K562 (cell line): ENCODE measurements at places on chromosomes 3 and 15.

DNA sequence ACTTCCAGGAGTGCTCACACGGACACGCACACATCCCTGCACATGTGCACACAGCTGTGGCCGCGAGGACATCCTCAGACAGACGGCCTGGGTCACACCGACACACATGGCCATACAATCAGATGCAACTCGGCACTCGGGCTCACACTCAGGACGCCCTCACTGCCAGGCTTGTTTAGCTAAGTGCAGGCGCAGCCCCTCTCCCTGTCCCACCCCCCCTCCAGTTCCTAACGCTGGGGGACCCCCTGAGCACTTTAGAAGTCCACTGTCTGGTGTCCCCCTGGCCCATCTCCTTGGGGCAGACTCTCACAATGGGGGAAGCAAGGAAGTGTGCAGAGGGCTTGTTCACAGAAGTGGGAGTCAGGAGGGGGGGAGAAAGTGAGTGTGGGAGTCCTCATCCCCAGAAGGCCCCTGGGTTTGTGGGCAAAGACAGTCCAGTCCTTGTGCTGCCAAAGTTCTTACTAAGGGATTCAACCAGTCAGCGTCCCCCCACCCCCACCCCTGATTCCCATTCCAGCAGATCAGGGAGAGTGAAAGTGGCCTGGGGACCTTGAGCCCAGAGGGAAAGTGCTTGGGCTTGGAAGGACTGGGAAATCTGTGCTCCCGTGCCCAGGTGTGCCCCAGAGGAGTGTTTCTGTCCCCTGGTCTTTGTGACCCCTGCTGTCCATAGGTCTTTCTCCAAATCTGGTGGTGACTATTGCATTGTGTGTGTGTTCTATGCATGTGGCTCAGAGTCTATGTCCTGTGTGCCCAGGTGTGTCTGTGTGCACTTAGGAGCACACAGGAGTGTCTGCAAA is 767 bp upstream of the GATA2 start:
- DNase-seq, result peak; percentile 32

GRCh38 chr15:22229990-22230819 is 149.9 kb downstream of the OR4M2 start:
- no peak for DNase-seq

- DNase-seq, result no peak
Measured at GRCh38 chr3:81651139-81651538, 110.3 kb downstream of the GBE1 start.

- no peak for DNase-seq
Measured at GRCh38 chr3:100317912-100318311, 16.6 kb upstream of the NIT2 start.

GRCh38 chr3:117201901-117202774 is 492.6 kb downstream of the TUSC7 start:
- DNase-seq, result no peak
